Stimulated activated CD8-positive, alpha-beta memory T cell treated with anti-CD3 and anti-CD28 coated beads, Interleukin-15, amount 100 ng/mL, for 4 hours (primary cell): ENCODE measurements at places on chromosomes 16 and 17.
A peak's percentile ranks its signal among the peaks of the same experiment; 100 is the strongest.

DNA sequence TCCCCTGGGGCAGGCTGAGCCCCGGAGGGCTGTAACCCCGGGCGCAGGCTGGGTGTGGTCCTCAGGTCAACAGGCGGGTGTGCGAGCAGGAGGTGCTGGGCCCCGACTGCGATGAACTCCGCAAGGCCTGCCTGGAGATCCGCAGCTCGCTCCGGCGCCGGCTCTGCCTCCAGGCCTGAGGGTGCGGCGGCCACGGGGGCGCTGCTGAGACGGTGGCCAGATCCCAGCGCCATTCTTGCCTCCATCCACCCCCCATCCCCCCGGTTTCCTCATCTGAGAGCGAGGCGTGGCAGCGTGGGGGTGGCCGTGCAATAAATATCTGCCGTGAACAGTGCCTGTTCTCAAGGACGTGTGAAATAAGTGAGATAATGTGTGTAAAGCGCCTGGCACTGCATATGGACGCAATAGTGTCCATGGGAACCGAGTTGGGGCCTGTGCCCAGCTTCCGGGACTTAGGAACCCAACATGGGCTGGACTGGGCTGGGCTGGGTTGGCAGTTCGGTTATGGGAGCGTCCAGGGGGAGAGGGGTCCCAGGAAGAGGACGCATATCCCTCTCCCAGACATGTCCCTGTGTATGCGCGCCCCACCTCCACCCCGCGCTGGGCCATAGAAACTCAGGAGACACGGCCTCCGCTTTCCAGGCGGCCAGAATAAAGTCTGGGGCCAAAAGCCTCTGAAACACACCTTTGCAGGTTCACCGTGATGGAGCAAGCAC, 15.0 kb downstream of the ZNF213 start:
- DNase-seq, result no peak

DNA sequence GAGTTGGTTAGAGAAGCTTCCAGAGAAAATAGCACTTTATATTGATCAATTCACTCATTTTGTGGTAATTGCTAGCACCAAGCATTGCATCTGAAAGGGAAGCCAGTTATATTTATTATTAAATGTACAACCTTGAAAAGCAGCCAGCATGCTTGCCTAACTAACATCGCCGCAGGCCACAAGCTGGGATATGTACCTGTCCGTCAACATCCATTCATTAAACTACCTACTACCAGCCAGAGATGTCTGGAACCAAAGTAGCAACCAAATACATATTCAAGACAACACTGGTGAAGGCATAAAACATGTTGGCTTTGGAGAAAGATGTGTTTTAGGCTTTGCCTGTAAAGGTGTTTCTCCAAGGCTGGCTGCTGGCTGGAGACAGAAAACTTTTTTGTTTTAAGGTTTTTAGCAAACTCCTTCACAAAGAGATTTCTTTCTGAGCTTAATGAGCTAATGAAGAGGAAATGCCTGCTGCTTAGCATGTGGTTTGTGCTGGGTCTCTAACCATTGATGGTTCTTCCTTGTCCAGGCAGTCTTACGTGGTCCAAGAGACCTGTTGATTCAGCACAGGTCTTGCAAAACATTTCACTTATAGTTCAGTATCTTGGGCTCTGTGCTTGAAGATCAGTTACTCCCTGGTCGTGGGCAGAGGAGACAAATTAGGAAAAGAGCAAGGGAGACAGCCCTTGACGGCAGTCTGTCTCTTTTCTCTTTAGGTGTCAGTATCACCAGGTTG, 3.1 kb downstream of the ITPRIPL2 start:
- DNase-seq, result no peak

DNA sequence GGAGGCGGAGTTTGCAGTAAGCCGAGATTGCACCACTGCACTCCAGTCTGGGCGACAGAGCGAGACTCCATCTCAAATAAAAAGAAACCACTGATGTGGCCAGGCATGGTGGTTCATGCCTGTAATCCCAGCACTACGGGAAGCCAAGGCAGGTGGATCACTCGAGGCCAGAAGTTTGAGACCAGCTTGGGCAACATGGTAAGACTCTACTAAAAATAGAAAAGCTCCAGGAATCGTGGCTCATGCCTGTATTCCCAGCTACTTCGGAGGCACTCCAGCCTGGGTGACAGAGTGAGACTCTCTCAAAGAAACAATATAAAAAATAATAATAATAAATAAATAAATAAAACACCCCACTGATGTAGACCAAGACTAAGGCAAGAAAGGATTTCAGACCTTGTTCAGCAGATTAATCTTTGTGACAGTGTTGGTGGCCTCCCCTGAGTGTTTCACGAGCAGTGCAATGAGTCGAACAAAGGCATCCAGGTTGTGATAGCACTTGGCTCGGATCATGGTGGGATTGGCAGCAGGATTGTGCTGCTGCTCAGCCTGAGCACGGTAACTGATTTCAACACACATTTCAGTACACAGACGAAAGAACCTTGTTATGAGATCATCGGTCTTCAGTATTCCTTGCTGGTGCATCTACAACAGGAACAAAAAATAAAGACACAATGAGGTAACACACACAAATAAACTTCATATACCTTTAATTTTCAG, 18.6 kb downstream of the SETD6 start:
- DNase-seq, result no peak

DNA sequence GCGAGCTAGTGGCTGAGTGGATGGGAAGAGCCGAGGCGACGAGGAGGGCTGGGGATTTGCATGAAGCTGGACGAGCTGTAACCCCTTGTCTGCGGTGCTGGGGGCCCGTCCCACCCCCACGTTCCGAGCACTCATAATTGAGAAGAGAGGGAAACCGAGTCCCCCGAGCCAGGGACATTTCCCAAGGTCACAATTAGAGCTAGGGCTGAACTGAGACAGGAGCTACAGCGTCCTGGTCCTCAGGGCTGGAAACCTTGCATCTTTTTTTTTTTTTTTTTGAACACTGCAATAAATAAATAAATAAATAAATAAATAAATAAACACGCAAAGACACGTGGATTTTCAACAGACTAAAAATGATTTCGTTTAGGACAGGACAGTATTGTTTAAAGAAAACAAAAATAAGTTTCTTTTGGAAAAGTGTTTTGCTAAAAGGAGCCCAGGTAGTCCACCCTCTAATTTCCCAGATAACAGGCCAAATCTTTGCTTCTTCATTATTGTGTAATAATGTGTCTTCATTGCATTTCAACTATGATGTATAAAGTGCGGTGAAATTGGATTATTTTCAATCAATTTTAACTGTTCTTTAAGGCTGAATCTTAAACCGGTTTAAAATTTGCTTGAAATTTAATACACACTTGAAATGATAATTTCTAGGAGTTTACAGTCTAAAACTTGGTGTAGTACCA, 992 bp downstream of the GDPD1 start:
- no peak for DNase-seq

DNA sequence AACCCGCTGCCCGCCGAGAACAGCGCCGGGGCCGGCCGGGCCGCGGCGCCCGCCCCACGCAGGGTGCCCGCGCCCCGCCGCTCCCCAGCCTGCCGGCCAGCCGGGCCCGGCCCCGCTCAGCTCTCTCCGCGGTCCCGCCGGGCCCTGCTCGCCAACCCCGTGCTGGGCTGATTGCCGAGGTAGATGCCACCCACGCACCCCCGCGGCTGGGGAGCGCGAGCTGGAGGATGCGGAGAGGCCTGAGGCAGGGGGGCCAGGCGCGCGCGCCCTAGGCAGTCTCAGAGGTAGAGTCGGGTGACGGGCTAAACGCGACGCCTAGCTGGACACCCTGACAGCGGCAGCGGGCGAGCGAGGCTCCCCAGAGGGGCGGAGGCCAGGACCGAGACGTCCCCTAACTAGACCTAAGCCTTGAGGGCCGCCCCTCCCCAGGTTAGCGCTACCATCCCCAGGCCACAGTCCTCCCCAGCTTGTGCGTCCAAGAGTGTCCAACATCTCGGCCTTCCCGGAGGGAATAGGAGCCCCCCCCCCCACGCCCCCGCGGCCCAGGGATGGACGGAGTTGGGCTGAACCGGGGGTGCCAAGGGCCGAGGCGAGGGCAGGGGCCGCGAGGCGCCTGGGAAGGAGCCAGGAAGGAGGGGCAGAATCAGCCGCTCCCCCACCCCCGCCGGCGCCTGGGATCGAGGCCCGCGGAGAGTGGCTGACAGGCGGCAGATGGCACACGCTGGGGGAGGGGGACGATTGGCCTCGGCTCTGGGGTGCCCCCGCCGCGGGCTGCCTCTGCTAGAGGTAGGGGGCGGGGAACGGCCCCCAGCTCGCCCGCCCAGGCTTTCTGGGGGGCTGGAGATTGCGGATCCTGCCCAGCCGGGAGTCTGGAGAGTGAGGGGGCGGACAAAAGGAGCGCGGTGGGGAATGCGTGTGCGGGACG, 2.5 kb upstream of the ZNF423 start:
- DNase-seq, result peak; percentile 20

DNA sequence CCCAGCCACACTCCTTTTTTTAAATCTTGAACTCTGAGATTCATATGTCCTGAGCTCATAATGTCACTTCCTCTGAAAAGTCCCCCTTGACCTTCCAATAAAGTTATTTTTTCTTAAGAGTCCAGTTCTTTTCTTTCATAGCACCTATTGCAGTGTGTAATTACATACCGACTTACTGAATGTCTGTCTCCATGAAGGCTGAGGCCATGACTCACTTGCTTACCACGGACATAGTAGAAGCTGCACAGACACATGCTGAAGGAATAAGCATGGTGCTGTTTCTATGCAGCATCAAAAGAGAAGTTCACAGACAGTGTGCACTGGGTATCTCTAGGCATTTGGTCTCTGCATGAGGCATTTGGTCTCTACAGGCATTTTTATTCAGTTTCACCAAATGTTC, 77.2 kb downstream of the C17orf67 start:
- DNase-seq, result no peak

GRCh38 chr17:7191571-7192270, 12.6 kb upstream of the ASGR1 start:
- DNase-seq, result no peak

- no peak for DNase-seq
These were observed 197.4 kb downstream of the ZNF423 start for GRCh38 chr16:49658531-49658930.

GRCh38 chr17:42677921-42678781, 1.4 kb upstream of the PLEKHH3 start:
- DNase-seq, result peak; percentile 56

DNA sequence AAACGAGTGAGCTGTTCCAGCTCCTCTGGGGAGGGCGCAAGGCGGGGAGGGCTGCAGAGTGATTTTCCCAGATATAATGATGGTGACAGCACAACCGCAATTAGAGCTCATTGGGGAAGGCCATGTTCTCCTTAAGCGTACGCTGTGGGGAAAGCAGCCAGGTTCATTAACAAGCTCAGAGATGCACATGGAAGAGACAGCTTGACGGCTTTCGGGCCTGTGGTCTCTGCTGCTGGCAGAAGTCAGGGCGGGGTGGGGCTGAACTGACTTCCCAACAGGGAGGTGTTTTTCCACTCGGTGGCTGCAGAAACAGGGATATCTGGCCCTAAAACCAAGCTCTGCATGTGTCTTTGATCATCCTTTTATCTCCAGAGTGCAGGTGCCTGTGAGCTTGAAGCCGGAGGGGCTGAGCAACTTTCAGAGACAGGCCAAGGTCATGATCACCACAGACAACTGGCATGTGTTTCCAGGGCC, 24.0 kb upstream of the CACNG1 start:
- DNase-seq, result no peak
